ENCODE measurements at places on chromosomes 4 and X.

DNA sequence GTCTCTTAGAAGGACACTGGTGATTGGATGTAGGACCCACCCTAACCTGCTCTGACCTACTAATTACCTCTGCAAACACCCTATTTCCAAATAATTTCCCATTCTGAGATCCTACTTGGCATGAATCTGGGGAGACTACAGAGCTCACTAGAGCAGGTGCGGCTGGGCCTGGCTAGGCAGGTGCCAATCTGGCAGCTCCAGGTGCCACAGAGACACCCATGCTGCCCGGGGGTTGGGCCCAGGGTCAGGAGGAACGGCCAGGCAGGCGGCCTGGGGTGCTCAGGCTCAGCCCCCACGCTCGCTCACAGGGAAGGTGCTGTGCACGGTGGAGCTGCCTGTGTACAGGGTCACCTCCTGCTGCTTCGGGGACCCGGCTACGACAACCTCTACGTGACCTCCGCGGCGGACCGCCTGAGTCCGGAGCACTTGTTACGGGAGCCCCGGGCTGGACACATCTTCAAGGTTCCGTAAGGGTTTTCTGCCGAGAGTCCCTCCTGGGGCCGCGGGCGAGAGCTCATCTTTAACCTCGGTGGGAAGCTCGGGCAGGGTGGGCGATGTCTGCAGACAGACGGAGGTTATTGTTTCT lies 26.5 kb upstream of the PLCXD1 start:
- DNase-seq, result no peak

DNA sequence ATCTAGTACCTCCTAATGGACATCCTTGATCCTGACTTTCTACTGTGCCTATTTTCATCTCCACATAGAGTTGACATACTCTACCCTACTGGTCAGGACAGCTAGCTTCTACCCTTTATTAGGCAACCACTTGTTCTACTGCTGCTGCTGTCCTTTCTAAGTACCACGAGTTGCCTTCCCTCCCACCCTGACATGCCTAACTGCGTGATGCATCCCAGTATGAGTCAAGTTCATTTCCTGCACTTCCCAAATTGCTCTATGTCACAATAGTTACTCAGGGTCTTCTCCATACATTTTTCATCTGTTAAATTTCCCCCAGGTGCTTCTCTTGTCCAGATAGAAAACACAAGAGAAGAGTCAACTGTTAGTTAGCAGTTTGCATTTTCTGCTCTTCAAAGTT lies 133.4 kb downstream of the TBC1D19 start:
- DNase-seq, result no peak

DNA sequence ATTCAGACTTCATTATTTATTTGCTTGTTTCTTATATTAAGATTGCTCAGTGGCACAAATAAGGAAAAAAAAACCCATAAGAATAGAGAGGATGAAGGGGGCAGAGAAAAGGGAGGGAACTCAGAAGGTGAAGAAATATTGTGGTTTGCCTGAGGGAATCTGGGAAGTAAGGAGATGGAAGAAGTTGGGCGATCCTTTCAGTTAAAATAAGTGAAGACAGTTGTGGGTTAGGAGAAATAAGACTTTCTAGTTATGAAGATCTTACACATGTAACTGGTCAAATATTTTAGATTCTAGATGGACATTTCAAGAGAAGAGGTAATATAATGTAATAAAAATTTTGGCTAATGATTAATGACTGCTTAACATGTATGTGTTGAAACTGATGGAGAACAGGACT lies 138.7 kb upstream of the LIMCH1 start:
- DNase-seq, result no peak

GRCh38 chr4:125244848-125245450 lies 69.8 kb upstream of the FAT4 start:
- no peak for DNase-seq

DNA sequence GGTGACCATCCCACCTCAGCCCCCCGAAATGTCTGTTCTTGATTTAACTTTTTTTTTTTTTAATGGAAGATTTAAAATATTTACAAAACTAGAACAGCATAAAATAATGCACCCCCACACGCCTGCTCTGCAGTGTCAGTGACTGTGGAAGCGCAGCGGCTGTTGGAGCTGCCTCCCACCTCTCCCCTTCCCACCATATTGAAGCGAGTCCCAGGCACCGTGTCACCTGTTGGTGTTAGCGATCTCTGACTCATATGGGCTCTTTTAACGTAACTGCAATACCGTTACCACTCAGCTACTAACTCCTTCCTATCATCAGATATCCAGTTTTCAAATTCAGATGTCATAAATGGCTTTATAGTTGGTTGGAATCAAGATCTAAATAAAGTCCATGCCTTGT lies 17.1 kb upstream of the TADA2B start:
- DNase-seq, result no peak

- no peak for DNase-seq
Measured at GRCh38 chrX:50075630-50076339, 125.0 kb downstream of the AKAP4 start.

GRCh38 chrX:40984962-40985361 lies 100.3 kb upstream of the USP9X start:
- no peak for DNase-seq

- no peak for DNase-seq
Measured at GRCh38 chrX:139825618-139826017, 107.2 kb downstream of the ATP11C start.

DNA sequence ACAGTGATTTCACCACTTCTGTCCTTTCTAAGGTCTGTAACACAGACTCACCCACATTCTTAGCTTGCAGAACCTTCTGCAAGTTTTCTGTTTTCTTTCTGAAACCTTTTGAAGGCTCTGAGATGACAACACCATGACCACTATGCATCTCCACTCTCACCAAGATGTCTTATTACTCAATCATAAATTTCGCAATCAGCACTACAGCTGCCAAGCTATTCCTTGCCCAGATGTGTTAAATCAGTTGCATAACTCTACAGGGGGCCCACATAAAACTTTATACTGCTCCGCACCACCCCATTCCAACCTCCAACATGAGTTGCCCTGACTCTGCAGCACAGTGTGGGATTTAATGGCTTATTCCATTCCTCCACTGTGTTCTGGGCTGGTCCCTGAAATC lies 229.9 kb downstream of the COL25A1 start:
- no peak for DNase-seq

DNA sequence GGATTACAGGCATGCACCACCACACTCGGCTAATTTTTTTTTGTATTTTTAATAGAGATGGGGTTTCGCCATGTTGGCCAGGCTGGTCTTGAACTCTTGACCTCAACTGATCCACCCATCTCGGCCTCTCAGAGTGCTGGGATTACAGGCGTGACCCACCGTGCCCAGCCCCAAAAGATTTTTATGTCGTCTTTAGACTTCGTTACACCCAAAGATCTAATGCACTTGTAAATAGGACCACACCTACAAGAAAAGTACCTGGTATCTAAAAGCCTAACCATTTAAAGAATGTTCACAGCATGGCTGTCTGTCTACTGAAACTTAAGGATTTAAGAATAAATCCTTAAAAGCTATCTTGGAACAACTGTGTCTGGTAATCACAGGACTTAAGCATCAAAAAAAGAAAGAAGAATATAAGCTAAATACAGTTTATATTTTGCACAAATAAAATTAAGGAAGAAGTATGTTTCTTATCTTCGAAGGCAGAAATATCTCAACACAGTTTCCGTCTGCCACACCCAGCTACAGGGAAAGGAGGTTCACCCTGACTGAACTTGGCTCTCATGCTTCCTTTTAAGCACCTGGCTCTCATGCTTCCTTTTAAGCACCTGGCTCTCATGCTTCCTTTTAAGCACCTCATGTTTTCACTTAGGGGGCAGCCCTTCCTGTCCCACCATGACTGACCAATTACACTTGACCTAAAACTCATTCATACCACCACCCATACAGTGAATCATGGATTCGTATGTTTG lies 92.0 kb upstream of the STS start:
- DNase-seq, result no peak

DNA sequence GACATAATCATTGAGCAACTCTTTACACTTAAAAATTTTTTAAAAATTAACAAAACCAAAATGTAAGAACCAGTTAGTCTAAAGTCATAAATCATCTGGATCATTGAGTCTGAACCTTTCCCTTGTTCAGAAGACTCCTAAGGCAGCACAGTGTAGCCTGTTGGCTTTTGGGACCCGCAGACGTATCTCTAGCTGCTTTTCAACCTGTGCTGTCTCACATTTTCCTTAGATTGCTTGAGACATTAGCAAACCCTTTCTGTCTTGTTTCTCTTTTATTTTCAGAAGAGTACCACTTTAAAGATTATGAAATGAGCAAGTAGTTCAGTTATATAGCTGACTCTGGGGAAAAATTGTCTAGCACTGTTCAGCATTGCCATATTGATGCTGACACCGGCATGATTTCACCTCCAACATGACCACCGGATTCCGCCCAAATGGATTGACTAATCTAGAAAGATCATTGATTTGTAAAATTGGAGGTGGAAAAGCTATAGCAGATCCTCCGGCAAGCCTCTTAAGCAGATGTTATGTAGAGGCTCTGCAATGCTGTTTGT lies 8.9 kb downstream of the TCEANC start:
- no peak for DNase-seq

- DNase-seq, result no peak
Measured at GRCh38 chr4:140133576-140133975, 20.4 kb downstream of the MAML3 start.

- DNase-seq, result peak; percentile 69
Measured at GRCh38 chr4:173448103-173448502, 49.2 kb upstream of the SCRG1 start.

- no peak for DNase-seq
Measured at GRCh38 chrX:71453056-71453455, 79.8 kb upstream of the OGT start.

GRCh38 chr4:24763631-24764297 lies 31.6 kb upstream of the SOD3 start:
- no peak for DNase-seq

- no peak for DNase-seq
Measured at GRCh38 chrX:115284877-115285276, 4.6 kb upstream of the LUZP4 start.

- no peak for DNase-seq
Measured at GRCh38 chr4:41851621-41852020, 83.6 kb upstream of the TMEM33 start.

DNA sequence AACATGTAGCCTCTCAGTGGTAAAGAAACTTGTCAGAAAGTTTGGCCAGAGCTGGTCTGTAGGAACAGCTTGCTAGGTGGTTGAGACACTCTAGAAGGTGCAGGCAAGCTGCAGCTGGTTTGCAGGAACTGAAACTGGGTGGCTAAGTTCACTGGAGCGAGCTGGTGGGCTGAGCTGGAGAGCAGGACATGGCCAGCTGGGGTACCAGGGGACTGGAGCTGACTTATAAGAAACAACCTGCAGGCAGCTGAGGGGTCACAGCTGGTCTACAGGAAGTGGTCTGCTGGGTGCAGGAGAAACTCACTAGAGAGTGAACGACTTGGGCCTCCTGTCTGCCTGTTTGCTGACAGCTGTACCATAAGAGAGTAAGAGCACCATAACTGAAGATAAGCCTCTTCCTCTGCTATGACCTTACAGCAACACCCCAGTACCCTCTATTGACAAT lies 157.1 kb upstream of the LNX1 start:
- DNase-seq, result no peak

Measured in cerebellar nuclear complex (tissue), 1 donor.